ENCODE measurements at places on chromosomes 1 and 21.

GRCh38 chr1:21742578-21742977 is 40.4 kb downstream of the USP48 start:
- no peak for DNase-seq

- no peak for DNase-seq
These were observed 56.3 kb downstream of the SLX9 start for GRCh38 chr21:44996096-44996495.

- no peak for DNase-seq
These were observed 356.8 kb downstream of the LMO4 start for GRCh38 chr1:87685311-87686135.

DNA sequence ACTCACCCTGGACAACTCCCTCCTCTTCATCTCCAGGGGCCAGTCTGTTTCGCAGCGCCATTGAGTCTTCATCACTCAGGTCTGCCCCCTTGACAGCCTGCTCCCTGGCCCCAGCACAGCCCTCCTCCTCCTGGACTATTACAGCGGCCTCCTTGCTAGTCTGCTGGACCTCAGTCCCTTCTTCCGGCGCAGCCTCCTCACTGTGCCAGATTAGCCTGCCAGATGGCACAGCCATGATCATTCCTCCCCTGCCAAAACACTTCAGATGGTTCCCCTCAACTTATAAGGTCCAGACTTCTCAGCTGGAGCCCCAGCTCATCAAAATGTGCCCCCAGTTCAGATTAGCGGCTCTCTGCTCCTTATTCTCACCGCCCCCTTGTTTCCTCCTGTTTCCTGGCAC is 7.0 kb upstream of the CELSR2 start:
- no peak for DNase-seq

GRCh38 chr1:167713330-167714081 is 8.3 kb upstream of the MPZL1 start:
- DNase-seq = no peak

GRCh38 chr1:1890506-1891348 is at the start of gene GNB1:
Gene GNB1, minus strand, starts transcription at chr1:1891087. Its CDS starts 65,634 bp downstream, at chr1:1825453.
- peak; percentile 68 for DNase-seq

- DNase-seq = no peak
These were observed 41.1 kb downstream of the IL6R start for GRCh38 chr1:154446292-154446691.

DNA sequence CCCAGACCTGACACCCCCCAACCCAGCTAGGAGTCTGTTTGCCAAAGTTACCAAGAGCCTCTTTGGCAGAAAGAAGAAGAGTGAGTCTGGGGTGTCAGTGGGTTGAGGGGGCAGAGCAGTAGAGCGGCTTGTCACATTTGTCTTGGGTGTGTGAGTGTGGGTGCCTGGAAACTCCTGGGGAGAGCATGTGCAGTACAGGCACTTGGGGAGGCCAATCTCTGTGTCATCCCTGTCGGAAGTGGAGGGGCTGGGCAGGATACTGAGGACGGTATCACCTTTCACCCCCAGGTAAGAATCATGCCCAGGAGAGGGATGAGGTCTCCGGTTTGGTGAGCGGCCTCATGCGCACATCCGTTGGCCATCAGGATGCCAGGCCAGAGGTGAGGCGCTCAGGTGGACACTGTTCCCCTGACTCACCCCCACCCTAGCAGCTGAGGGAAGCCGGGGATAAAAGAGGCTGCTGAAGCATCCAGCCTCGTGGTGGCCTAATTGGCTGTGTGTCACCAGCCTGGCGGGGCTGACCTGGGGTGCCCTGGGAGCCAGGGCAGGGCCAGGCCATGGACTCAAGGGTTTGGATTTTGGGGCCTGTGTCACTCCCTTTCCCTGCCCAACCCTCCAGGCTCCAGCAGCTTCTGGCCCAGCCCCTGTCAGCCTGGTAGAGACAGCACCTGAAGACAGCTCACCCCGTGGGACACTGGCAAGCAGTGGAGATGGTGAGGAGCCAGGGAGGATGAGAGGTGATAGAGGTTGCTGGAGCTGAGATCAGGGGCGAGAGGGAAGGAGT is 3.3 kb downstream of the PLK3 start:
- no peak for DNase-seq

DNA sequence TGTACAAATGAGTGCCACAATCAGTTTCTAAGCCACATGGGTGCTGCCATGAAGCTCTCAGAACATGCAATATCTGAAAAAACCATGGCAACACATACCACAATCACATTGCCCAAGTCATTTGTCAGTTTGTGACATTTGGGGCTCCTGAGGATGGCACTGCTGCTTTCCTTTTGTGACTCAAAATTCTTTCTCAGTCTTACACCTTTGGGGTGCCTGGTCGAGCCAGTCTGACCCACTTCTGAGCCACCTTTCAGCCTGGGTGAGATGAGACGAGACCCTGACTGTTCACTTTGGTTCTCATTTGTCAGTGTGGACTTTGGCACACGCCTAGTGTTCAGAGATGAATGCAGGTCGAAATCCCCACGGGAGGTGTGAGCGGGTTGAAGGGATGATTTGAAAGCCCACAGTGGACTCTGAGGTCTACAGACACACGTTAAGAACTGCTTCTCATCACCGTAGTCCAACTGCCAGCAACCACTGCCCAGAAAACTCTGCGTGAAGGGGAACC is 8.0 kb downstream of the BATF3 start:
- no peak for DNase-seq

Data from GOT3 (cell line).